ENCODE measurements at places on chromosomes 1 and 21.

GRCh38 chr21:17900281-17900989, 81.3 kb upstream of the C21orf91 start:
- no peak for DNase-seq

DNA sequence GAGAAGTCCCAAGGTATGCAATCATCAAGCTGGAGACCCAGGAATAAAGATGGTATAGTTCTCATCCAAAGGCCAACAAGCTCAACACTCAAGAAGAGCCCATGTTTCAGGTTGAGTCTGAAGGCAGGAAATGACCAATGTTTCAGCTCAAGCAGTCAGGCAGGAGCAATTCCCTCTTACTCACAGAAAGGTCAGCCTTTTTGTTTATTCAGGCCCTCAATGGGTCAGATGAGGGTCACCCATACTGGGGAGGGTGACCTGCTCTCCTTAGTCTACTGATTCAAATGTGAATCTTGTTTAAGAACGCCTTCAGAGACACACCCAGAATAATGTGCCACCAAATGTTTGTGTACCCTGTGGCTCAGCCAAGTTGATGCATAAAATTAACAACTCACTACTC, 262.4 kb downstream of the USP25 start:
- DNase-seq = no peak

DNA sequence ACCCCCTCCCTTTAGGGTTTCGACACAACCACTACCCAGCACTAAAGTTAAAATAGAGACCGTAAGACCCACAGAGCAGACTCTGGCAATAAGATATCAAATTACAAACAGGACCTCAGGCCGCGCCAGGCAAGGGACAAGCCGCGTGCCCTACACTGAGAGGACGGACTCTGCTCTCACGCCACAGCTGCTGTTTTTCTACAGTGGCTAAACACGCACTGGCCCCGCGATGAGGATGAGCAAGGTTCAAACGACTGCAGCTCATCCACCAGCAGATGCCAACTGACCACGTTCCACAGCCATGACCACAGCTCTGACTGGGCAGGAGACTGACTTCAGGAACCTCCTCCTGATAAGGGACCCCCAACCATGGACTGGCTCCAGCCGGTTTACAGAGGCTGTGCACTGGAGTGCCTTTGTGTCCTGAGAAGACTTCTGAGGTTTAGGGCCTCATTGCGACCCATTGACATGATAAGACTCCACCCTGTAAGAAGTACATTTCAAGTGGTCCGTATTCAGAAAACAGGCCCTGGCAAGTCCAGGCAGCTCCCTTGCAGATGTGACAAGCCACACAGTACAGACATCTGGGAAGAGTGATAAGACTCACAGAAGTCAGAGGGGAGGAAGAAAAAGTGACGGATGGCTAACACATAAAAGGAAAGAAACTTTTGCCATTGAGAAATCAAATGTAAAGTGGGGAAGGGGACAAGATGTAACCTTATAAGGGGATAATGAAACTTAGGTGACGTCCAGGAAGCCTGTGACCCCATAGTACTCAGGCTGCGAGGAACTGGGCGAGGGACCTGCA, 1.5 kb upstream of the KRTAP10-6 start:
- no peak for DNase-seq

- DNase-seq = no peak
Observed at GRCh38 chr1:228927946-228928898, 192.9 kb downstream of the RHOU start.

DNA sequence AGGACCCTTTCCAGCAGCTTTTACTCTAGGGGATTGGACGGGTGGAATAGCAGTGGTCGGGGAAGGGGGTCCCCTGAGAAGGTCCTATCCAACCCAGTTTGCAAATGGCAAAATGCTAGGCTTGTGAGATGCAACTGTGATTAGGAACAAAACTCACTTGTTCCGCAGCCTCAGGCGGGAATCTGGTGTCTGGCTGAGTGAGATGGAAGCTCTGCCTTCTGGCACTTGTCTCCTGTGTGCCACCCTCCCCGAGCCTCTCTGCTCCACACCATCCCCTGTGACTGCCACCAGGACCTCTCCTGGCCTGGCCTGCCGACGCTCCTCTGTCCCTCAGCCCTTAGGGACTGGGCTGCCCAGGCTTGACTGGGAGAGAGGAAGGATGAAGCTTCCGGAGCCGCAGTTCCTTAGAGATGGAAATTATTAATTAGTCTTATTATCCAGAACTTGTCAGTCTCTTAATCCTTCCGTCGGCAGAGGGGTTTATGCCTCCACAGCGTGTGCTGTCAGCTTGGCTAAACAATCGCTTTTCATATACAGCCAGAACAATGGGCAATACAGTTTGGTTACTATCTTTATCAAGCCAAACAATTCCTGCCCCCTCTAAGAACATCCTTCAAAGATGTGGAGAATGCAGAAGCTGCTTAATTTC, 292.8 kb upstream of the VAMP3 start:
- DNase-seq = no peak

- no peak for DNase-seq
Observed at GRCh38 chr1:27138368-27138767, 16.6 kb downstream of the SLC9A1 start.

- no peak for DNase-seq
Observed at GRCh38 chr1:1292442-1292779, 12.2 kb downstream of the SCNN1D start.

DNA sequence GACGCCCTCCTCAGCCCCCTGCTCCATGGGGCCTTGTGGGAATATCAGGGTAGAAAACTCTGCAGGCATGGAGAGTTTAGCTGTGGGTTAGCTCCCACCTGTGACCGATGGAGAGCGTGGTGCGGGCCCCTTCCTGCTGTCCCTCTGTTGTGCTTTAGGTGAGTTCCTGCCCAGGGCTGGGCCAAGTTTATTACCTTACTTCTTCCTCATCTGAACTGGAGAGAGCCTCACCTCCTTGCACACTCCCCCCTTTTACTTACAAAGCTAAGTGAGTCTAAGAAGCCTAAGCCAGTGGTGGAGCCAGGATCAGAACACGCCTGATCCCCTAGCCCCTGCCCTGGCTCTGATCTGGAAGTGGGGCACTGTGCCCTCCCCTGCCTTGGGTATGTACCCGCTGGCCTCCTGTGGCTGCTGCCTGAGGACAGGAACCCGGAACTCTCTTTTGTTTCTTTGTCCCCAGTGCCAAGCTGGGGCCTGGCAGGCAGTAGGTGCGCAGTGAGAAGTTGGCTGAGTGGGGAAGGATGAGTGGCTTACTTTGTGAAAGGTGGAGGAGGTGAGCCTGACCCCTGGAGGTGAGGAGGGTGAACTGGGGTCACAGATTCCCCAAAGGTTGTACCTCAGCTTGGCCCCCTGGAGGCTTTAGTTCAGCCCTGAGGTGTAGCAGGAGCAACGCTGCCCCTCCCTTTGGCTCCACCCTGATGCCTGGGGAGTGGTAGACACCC, 32.9 kb downstream of the ARHGEF10L start:
- no peak for DNase-seq

DNA sequence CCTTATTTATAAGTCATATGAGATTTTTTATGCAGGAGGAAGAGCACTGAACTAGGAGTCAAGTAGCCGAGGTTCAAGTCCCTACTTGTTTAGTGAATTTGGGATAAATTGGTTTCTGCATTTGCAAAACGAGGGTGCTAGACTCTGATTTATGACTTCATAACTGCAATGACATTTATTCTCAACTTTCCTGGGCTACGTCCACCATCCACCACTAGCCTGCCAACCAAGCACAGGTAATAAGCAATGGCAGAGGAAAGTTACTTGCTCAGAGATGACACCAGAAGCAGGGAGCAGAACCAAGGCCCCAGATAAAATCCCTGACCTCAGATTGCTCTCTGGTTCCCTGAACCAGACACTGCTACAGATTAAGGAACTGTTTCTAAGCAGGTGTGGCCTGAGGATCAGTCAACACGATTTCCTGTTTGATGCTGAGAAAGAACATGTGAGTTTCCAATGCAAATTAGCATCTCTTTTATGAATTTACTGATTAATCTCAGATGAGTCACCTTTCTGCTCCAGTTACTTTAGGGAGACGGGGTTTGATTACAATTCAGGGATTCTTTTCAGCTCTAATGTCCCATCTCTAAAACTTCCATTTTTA, 52.7 kb downstream of the PLPP3 start:
- DNase-seq = no peak

- DNase-seq = no peak
Observed at GRCh38 chr1:30656171-30656940, 67.0 kb downstream of the MATN1 start.

GRCh38 chr1:2980073-2980791, 41.0 kb upstream of the ACTRT2 start:
- DNase-seq = no peak

DNA sequence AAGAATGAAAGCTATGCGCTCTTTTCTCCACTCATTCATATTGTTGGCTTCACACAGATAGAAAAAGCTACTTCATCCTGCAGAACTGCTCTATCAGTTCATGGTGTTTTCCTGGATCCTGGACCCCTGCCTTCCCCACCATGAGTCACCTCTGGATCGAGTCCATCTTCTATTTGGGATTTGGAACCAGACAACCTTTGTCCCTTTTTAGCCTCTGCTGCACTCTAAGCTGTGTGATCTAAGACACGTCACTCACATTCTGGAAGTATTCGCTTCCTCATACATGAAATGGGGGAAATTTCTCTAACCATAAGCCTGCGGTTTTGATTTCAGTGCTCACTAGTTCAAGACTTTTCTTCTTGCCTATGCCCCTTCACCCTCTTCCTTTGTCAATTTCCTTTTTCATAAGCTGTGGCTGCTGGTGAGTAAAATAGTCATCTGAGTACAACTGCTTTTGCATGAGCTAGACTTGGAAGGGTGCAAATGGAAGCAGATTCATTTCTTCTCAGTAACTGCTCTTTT, 14.1 kb upstream of the DEGS1 start:
- no peak for DNase-seq

- no peak for DNase-seq
Observed at GRCh38 chr1:219791766-219792165, 136.6 kb downstream of the SLC30A10 start.

GRCh38 chr1:32948390-32948722, 16.3 kb downstream of the RNF19B start:
- no peak for DNase-seq

DNA sequence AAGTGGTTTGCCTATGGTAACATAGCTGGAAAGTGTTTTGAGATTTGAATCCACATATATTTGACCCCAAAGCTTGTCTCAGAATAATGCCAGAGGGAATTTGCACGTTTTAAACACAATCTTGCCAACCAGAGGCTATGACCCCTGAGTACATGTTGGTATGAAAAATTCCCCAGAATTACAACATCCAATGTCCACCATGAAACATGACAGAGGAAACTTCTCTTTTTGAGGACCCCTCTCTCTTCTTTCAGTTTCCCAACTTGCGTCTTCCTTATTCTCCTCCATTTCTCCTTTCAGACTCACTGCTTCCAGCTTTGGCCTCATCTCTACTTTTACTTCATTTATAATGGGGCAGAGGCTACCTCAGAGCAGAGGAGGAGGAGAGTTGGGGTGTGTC, 5.5 kb upstream of the KCNJ9 start:
- DNase-seq = no peak

DNA sequence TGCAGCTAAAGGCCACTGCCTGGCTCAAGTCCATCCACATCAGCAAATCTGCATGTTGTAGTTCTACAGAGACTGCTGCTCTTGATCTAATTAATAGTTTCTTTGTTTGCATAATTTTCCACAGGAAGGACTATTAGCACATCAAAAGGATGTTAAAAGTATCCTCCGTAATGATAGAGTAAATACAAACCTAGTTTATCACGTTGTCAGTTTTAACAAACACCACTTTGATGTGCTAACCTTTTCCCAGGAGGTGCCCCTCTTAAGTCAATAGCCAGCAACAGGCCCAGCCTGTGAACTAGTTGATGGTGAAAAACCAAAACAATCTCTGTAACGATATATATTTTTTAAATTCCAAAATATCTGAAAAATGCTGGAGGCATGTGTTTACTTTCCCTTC, 64.2 kb upstream of the SLC22A15 start:
- DNase-seq = no peak

- no peak for DNase-seq
Observed at GRCh38 chr1:145972580-145972979, 8.1 kb downstream of the POLR3GL start.

DNA sequence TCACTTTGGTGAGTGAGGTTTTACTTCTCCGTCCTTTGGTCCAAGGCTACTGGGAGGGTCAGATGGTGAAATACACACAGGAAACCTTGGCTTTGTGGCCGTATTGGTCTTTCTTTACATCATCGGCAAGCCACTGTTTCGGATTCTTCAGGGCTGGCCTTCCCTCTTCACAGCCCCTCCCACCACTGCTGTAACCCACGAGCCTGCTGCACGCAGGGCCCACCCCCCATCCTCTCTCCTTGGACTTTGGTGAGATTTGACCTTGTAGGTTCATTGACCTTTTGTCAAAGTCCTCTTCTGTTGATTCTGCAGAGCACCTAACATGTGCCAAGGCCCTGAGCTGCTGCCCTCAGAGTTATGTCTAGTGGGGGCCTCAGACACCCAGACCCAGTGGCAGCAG, 328.6 kb downstream of the CAMTA1 start:
- DNase-seq = no peak

- DNase-seq = no peak
Observed at GRCh38 chr1:166679369-166679768, 159.9 kb upstream of the POGK start.

DNA sequence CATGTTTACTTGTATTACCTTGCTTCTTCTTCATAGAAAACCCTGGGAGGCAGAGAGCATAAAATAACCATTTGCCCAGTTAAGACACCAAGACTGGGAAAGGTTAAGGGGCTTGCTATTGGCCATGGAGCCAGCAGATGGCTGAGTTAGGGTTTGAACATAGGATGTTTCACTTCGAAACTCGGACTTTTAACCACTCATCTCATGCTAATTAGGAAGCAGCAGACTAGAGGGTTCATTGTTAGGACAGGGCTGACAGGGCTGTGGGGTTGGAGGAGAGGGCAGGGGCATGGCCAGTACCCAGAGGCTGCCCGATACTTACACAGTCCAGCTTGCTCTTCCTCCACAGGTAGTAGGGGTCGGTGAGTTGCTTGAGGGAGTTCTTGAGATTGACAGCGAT, 17.0 kb downstream of the SLC26A9 start:
- no peak for DNase-seq

GRCh38 chr1:180691322-180691913, 59.6 kb downstream of the XPR1 start:
- DNase-seq = no peak

- no peak for DNase-seq
Observed at GRCh38 chr1:200226969-200227303, 182.9 kb downstream of the ZNF281 start.

DNA sequence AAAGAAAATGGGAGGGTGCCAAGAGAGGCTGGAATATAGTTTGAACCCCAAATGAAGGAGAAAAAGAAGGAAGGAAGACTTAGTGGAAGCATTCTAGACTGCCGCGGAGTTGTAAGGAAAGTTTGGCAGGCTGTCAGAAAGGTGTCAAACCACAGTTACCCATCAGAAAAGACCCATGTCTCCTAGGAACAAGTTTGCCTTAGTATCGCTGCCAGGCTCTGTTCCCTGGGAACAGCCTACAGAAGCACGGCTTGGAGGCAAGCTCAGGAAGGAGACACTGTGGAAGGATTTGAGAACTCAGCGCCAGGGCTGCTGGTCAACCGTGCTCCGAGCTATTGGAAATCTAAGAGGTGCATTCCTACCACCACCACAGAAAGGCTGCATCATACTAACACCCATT, 197.4 kb downstream of the RRAGC start:
- DNase-seq = no peak
